SK-N-SH (cell line): ENCODE measurements at places on chromosomes 7 and 10. TPM values are rescaled to one million over a fixed set of nuclear protein-coding genes. Genes with fewer than 3 reads are reported as not detected.

DNA sequence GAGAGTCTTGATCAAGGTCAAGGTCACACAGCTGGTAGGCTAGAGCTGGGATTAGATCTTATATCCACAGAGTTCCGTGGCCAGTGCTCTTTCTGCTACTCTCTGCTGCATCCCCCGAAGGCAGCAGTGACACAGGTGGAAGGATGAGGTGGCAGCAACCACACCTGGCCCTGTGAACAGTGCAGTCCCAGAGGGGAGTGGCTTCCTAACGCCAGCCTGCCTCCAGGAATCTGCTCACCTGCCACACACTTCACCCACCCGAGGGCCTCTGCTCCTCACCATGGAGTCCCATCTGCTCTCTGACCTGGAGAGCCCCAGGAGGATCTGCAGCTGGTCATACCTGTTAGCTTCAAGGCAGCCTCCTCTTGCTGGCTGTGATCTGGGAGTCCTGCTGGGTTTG lies 484.2 kb downstream of the PLXNA4 start:
- no peak for DNase-seq

GRCh38 chr10:112835944-112836451 lies 114.0 kb upstream of the TCF7L2 start:
- no peak for DNase-seq

GRCh38 chr7:68433462-68434070 lies 1164.7 kb upstream of the AUTS2 start:
- no peak for DNase-seq

SSMEM1 gene
- polyA plus RNA-seq: not detected in 2 replicates

UNCX gene
- not detected in 2 replicates for polyA plus RNA-seq

GRCh38 chr7:122013065-122013464 lies 131.0 kb downstream of the AASS start:
- DNase-seq: no peak

SYT15B gene
- not detected in 2 replicates for polyA plus RNA-seq

DNA sequence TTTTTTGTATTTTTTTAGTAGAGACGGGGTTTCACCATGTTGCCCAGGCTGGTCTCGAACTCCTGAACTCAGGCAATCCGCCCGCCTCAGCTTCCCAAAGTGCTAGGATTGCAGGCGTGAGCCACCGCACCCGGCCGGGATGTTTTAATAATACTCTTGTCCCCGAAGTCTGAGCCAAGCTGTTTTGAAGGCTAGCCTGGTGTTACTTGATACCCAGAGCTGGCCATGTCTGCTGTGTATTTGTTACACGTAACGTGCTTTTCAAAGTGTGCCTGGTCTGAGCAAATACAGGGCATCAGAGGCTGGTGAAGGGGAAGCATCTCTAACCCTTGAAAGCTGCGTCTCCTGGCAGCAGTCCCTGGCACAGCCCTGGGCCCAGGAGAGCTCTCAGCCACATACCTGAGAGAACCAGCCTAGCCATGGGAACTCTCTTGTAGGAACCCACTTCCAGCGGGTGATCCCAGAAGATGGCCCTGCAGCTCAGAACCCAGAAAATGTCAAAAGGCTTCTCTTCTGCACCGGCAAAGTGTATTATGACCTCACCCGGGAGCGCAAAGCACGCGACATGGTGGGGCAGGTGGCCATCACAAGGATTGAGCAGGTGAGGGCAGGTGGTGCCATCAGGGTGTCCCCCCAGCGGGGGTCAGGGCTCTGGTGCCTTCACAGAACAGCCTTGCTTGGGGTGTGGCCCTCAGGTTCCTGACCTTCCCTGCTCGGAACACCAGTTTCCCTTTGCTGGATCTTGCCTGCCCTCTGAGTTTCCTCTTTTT lies 41.7 kb upstream of the ZMIZ2 start:
- DNase-seq: no peak

DNA sequence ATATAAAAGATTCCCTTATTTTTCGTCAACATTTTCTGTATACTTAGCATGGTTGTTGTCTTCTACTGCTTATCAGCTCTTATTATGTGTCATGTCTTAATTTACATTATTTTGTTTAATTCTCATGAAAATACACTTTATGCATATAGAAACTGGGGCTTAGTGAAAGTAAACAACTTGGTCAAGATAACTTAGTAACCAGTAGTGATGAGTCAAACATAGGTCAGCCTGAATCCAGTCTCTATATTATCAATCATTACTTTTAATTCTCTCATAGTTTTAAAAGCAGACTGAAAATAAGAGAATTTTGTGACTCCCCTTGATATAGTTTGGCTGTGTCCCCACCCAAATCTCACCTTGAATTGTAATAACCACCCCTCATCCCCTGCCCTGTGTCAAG lies 119.6 kb upstream of the TPK1 start:
- no peak for DNase-seq

- DNase-seq: no peak
Measured at GRCh38 chr10:716821-717220, 27.4 kb upstream of the DIP2C start.
